Gastrocnemius medialis (tissue), 4 donors: ENCODE measurements at places on chromosomes 7 and 10. TPM values are rescaled to one million over a fixed set of nuclear protein-coding genes. Genes with fewer than 3 reads are reported as not detected.

- H3K27me3 ChIP-seq, result peaks cover 4% of the 10 kb centered on the region
- peak overlapping the region; percentile 68 for H3K4me3 ChIP-seq
- H3K27ac ChIP-seq, result peak overlapping the region; percentile 91
- H3K36me3 ChIP-seq, result peaks cover 2% of the 10 kb centered on the region
Measured at GRCh38 chr7:141014125-141014523, 628 bp downstream of the MRPS33 start.

DNA sequence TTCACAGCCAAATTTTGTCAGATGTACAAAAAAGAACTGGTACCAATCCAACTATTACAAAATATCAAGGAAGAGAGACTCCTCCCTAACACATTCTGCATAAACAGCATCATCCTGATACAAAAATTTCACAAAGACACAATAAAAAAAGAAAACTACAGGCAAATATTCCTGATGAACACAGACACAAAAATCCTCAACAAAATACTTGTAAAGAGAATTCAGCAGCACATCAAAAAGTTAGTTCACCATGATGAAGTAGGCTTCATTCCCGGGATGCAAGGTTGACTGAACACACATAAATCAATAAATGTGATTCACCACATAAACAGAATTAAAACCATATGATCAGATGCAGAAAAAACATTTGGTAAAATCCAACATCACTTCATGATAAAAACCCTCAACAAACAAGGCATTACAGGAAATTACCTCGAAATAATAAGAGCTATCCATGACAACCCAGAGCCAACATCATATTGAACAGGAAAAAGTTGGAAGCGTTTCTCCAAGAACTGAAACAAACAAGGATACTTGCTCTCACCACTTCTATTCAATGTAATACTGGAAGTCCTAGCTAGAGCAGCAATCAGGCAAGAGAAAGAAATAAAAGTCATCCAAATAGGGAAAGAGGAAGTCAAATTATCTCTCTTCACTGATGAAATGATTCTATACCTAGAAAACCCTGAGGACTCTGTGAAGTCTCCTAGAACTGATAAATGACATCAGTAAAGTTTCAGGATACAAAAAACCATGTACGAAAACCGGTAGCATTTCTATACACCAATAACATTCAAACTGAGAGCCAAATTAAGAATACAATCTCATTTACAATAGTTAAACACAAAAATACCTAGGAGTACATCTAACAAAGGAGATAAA is 223.1 kb downstream of the REEP3 start:
- no peaks in the 10 kb centered on the region for H3K27me3 ChIP-seq

DNA sequence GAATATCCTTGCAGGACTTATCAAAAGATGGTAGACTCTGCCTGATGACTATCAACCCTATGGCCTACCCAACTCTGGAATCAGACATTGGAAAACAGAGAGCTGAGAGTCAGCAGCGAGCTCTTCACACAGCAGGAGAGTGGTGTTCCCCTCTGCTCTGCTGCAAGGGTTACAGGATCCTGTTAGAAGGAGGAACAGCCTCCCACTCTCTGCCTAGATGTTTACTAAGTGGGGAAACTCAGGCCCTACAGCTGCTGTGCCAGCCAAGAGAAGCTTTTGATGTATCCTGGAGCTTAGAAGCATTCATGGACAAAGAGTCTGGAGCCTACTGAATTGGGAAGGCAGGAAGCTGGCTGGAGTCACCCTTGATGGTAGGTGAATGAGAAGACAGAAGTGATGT is 104.6 kb downstream of the ABLIM1 start:
- H3K4me3 ChIP-seq, result no peak overlapping the region
- H3K4me1 ChIP-seq, result peaks cover 63% of the 10 kb centered on the region
- no peaks in the 10 kb centered on the region for H3K36me3 ChIP-seq
- no peak for DNase-seq

DNA sequence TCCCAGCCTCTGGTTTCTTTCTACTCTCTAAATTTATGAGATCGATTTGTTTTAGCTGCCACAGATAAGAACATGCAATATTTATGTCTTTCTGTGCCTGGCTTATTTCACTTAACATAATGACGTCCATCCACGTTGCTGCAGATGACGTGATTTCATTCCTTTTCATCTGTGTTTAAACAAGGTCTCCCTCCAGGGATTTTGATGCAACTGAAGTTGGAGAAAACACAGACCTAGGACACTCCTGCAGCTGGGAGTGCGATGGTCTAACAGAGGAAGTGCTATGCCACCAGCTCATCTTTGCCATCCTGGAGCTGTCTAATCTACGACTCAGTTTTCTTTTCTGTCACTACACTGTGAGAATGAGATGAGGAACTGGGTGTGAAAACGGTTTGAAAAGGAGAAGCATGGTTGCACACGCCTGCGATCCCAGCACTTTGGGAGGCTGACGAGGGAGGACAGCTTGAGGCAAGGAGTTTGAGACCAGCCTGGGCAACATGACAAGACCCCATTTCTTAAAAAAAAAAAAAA is 1.5 kb upstream of the KCTD7 start:
- H3K4me1 ChIP-seq, result peaks cover 6% of the 10 kb centered on the region
- H3K27me3 ChIP-seq, result no peaks in the 10 kb centered on the region
- DNase-seq, result peak; percentile 21
- peak overlapping the region; percentile 94 for H3K27ac ChIP-seq

DNA sequence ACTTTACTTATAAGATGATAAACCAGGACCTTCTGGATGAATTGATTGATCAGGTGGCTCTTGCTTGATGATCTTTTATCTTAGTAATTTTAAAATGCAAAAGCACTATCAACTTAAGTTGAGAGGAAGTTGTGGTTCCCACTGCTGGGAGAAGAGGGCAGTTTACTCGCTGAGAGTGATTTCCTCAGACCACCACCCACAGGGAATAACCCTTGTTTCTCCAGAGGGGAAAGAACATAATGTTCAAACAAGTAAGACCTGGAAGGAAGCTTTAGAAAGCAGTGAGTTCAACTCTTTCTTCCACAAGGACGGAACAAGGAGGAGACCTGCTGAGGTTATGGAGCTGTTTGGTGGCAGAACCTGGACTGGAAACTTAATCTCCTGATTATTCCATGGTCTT is 138.7 kb downstream of the FAM204A start:
- no peak for DNase-seq
- no peaks in the 10 kb centered on the region for H3K27me3 ChIP-seq
- H3K36me3 ChIP-seq, result no peaks in the 10 kb centered on the region
- no peak overlapping the region for H3K27ac ChIP-seq

GRCh38 chr10:100917071-100917470 is 4.3 kb downstream of the SLF2 start:
- no peak overlapping the region for H3K27ac ChIP-seq
- H3K4me3 ChIP-seq, result no peak overlapping the region
- peaks cover 9% of the 10 kb centered on the region for H3K36me3 ChIP-seq
- H3K27me3 ChIP-seq, result no peaks in the 10 kb centered on the region

GRCh38 chr7:11650500-11650899 is 181.5 kb downstream of the THSD7A start:
- H3K27me3 ChIP-seq, result no peaks in the 10 kb centered on the region
- no peak for DNase-seq
- H3K36me3 ChIP-seq, result no peaks in the 10 kb centered on the region
- no peak overlapping the region for H3K27ac ChIP-seq
- H3K4me3 ChIP-seq, result no peak overlapping the region

- no peaks in the 10 kb centered on the region for H3K4me1 ChIP-seq
- no peaks in the 10 kb centered on the region for H3K36me3 ChIP-seq
- no peak overlapping the region for H3K4me3 ChIP-seq
- no peak overlapping the region for H3K27ac ChIP-seq
- DNase-seq, result no peak
Measured at GRCh38 chr10:13672548-13672947, 85.8 kb downstream of the PRPF18 start.

DNA sequence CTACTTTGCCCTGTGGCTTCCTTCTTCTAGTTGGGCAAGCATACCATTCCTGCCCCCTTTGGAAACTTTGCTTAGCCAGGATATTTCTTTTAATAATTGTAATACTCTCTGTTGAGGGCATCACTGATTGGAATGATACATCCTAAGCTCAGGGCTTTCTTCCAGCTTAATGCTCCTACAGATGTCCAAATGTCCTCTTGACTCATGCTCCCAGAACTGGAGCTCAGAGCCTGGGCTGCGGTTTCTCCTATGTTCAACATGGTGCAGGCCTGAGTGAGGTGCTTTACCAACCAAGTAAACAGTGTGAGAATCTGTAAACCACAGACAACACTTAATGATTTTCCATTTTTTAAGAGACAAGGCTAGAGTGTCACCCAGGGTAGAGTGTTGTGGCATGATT is 108.6 kb downstream of the LRRC4 start:
- no peaks in the 10 kb centered on the region for H3K36me3 ChIP-seq
- no peak for DNase-seq
- H3K27me3 ChIP-seq, result no peaks in the 10 kb centered on the region

GRCh38 chr7:157654350-157654749 is 317.5 kb downstream of the DNAJB6 start:
- no peak overlapping the region for H3K4me3 ChIP-seq
- no peak overlapping the region for H3K27ac ChIP-seq
- H3K36me3 ChIP-seq, result no peaks in the 10 kb centered on the region
- no peaks in the 10 kb centered on the region for H3K27me3 ChIP-seq

GRCh38 chr10:95445223-95445836 is 115.8 kb downstream of the SORBS1 start:
- H3K4me1 ChIP-seq, result peaks cover 63% of the 10 kb centered on the region
- DNase-seq, result peak; percentile 91
- H3K36me3 ChIP-seq, result no peaks in the 10 kb centered on the region

- no peaks in the 10 kb centered on the region for H3K4me1 ChIP-seq
- H3K27me3 ChIP-seq, result peaks cover 4% of the 10 kb centered on the region
- H3K4me3 ChIP-seq, result no peak overlapping the region
- DNase-seq, result no peak
- H3K27ac ChIP-seq, result no peak overlapping the region
Measured at GRCh38 chr7:2710286-2710655, 22.3 kb downstream of the AMZ1 start.

GRCh38 chr7:3575753-3576531 is 274.9 kb downstream of the SDK1 start:
- no peaks in the 10 kb centered on the region for H3K27me3 ChIP-seq
- H3K4me3 ChIP-seq, result no peak overlapping the region
- DNase-seq, result no peak
- H3K27ac ChIP-seq, result no peak overlapping the region
- no peaks in the 10 kb centered on the region for H3K4me1 ChIP-seq

- peaks cover 35% of the 10 kb centered on the region for H3K4me1 ChIP-seq
- peak overlapping the region; percentile 81 for H3K4me3 ChIP-seq
- H3K36me3 ChIP-seq, result no peaks in the 10 kb centered on the region
- no peaks in the 10 kb centered on the region for H3K27me3 ChIP-seq
- DNase-seq, result peak; percentile 20
Measured at GRCh38 chr10:91796331-91797047, 1.7 kb upstream of the TNKS2 start.

DNA sequence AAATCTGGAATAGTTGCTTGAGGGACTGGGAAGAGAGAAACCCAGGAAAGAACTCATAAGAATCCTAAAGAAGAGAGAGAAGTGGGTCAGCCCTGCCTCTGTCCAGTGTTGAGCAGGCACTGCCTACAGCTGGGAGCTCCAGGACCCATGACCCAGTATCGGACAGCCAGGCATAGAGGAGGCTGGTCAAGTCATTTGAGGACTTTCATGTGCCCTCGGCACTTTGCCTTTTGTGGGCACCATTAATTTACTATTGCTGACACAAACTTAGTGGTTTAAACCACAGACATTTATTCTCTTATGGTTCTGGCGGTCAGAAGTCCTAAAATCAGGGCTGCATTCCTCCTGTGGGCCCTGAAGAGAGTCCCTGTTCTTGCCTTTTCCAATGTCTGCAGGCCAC is 60.3 kb downstream of the CPXM2 start:
- no peak overlapping the region for H3K27ac ChIP-seq
- DNase-seq, result no peak
- no peak overlapping the region for H3K4me3 ChIP-seq

- H3K27me3 ChIP-seq, result no peaks in the 10 kb centered on the region
- no peak overlapping the region for H3K4me3 ChIP-seq
- H3K36me3 ChIP-seq, result peaks cover 35% of the 10 kb centered on the region
- DNase-seq, result no peak
- H3K27ac ChIP-seq, result peak overlapping the region; percentile 65
Measured at GRCh38 chr7:134453518-134453917, 5.4 kb downstream of the AKR1B1 start.

- H3K4me1 ChIP-seq, result no peaks in the 10 kb centered on the region
- H3K27me3 ChIP-seq, result no peaks in the 10 kb centered on the region
Measured at GRCh38 chr10:7121154-7121797, 289.6 kb downstream of the SFMBT2 start.

- H3K27ac ChIP-seq, result no peak overlapping the region
- DNase-seq, result no peak
- no peak overlapping the region for H3K4me3 ChIP-seq
- H3K4me1 ChIP-seq, result no peaks in the 10 kb centered on the region
Measured at GRCh38 chr10:88311264-88311663, 271.9 kb downstream of the RNLS start.

GRCh38 chr10:132390170-132390920 is 6.7 kb upstream of the PWWP2B start:
- H3K4me1 ChIP-seq, result peaks cover 12% of the 10 kb centered on the region
- no peaks in the 10 kb centered on the region for H3K36me3 ChIP-seq
- no peak overlapping the region for H3K27ac ChIP-seq
- no peak overlapping the region for H3K4me3 ChIP-seq
- DNase-seq, result no peak

DNA sequence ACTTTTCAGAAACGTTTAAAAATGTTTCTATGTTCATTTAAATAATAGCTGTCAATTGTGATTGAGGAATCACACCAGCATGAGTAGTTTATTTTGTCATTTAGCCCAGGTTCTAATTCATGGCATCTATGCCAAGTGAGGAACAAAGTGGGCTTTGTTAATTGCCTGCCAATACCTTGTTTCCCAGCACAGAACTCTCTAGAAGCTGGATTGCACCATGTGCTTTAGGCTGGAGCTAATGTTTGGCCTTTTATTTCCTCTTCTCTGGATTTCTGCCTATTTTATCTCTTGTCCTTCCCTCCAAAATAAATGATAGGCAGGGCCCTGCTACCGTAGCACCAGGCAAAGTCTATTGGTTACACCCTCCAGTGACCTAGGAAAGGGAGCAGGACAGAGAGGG is 109.9 kb upstream of the ITGB1 start:
- no peak overlapping the region for H3K27ac ChIP-seq
- no peaks in the 10 kb centered on the region for H3K4me1 ChIP-seq
- no peaks in the 10 kb centered on the region for H3K27me3 ChIP-seq
- no peak for DNase-seq

GRCh38 chr7:35032166-35032565 is 5.1 kb downstream of the DPY19L1 start:
- no peak overlapping the region for H3K4me3 ChIP-seq
- DNase-seq, result no peak
- no peaks in the 10 kb centered on the region for H3K36me3 ChIP-seq
- H3K27me3 ChIP-seq, result no peaks in the 10 kb centered on the region

- no peaks in the 10 kb centered on the region for H3K4me1 ChIP-seq
- H3K36me3 ChIP-seq, result no peaks in the 10 kb centered on the region
- no peak overlapping the region for H3K4me3 ChIP-seq
- H3K27me3 ChIP-seq, result no peaks in the 10 kb centered on the region
Measured at GRCh38 chr7:119737390-119737789, 535.6 kb upstream of the KCND2 start.

UFSP1 gene
- total RNA-seq, result 4.6 TPM

KAZALD1 gene
- total RNA-seq, result 3.6 TPM

FHIP2A gene
- 35.7 TPM for total RNA-seq

CYP2E1 gene
- 5.5 TPM for total RNA-seq

SPDYE2 gene
- not detected for total RNA-seq

UCMA gene
- not detected for total RNA-seq

SAP25 gene
- total RNA-seq, result not detected

TRIM50 gene
- total RNA-seq, result 0.41 TPM

GTF2IRD1 gene
- total RNA-seq, result 109 TPM

ACTL6B gene
- total RNA-seq, result not detected

C10orf90 gene
- not detected for total RNA-seq

SEMA3E gene
- 0.41 TPM for total RNA-seq

CTTNBP2 gene
- 0.49 TPM for total RNA-seq

FAM25G gene
- total RNA-seq, result not detected

CACNB2 gene
- total RNA-seq, result 0.18 TPM
